Nucleus accumbens (tissue), 56 donors: ENCODE measurements at places on chromosomes 3 and 15.

GRCh38 chr3:184543843-184544512 is 17.6 kb upstream of the EPHB3 start:
- DNase-seq = peak; percentile 64

DNA sequence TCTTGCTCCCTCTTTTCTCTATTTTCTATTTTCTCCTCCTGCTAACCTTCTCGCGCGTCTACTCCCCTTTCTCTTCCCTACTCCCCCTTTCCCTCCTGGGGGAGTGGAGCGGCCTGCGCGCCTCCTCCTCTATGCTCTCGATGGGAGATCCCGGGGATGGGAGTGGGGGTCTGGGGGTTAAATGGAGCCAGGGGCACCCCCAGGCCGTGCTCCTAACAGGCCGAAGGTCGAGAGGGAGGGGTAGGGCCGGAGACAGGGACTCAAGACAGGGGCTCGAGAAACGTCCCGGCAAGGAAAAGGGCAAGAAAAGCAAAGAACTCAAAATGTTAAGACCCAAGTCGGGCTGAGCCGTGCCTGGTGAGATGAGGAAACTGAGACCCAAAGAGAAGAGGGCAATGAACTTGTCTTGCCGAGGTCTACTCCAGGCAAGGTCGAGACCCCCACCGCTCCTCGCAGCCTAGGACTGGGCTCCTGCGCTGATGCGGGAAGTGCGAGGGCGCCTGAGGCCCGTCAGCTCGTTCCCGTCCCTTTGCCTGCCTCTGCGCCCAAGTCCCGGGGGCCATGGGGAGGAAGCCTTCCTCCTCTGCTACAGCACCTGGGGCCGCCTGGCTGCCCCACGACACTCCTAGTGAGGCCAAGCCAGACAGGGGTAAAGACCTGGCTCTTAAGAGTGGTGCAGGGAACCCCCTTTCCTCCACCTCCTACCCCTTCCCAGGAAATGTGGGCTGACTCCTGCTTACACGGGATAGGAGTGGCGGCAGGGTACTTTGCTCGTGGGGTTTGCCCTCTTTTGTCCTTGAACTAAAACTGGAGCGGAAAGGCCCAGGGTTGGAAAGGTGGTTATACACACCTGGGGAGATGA is 770 bp upstream of the MEGF11 start:
- no peak for DNase-seq

DNA sequence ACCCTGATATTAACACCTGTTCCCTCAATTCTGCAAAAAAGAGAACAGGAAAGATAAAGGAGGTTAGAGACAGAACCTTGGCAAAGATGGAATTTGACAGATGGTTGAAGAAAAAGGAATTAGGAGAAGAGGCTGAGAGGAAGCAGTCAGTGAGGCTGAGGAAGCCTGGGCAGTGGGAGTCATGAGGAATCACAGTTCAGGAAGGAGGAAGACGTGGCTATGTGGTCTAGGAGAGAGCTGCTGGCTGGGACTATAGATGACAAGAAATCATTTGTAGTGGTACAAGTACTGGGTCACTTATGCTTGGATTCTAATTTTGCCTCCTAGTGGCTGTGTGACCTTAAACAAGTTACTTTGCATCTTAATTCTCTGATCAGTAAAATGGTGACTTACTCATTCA is 49.0 kb downstream of the LARS2 start:
- no peak for DNase-seq

GRCh38 chr3:77837456-77838025 is 797.6 kb downstream of the ROBO2 start:
- DNase-seq = no peak

DNA sequence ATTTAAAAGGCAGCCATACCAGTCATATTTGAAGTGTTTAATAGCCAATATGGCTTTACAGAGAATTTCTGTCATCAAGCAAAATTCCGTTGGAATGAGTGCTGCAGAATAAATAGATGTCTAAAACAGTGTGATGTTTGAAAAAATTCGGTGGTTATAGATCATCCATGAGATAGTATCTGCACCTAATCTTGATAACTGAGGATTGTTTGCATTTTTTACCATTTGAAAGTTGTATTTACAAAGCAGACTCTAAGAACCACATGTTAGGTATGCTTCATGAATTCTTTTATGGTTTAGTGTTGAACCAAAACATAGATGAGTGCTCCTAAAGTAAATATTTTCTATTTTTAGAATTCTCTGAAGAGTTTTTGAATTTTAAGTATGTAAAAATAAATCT is 476.1 kb downstream of the NAALADL2 start:
- DNase-seq = no peak

- no peak for DNase-seq
These were observed 398.5 kb downstream of the ROBO1 start for GRCh38 chr3:79369306-79369705.

DNA sequence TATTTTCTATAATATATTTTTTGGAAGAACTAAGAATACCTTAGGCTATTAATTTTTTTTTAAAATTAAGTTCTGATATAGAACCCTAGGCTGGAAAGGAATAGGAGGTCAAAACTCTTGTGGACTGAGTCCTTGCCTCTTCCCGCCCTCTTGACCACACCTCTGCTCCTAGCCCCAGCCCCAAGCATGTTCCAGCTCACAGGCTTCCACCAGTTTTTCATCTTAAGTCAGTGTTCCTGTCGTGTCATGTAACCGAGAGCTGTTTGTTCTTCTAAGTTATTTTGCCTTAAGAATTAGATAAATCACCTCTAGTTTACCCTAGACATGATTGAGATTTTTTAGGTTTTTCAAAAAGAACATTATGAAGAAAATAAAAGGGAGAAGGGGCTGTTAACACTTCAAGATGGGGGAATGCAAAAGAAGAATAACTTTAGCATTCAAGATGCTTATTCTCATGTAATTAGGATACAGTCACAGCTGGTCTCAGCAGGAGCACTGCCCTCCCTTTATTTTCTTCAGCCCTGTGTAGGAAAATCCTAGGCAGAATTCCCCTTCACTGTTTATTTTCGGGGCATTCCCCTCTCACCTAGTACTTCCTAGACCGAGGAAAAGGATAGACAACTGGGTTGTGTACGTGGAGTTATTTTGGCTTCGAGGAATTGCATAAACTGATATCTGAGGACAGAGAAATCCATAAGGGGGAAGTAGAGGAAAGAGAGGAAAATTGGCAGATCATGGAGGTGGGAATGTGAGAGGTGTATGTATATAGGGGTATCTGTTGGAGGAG is 110.2 kb downstream of the CMSS1 start:
- no peak for DNase-seq
